Stimulated activated CD8-positive, alpha-beta memory T cell treated with anti-CD3 and anti-CD28 coated beads, Interleukin-15, amount 100 ng/mL, for 48 hours (primary cell): ENCODE measurements at places on chromosomes 7 and 10.

DNA sequence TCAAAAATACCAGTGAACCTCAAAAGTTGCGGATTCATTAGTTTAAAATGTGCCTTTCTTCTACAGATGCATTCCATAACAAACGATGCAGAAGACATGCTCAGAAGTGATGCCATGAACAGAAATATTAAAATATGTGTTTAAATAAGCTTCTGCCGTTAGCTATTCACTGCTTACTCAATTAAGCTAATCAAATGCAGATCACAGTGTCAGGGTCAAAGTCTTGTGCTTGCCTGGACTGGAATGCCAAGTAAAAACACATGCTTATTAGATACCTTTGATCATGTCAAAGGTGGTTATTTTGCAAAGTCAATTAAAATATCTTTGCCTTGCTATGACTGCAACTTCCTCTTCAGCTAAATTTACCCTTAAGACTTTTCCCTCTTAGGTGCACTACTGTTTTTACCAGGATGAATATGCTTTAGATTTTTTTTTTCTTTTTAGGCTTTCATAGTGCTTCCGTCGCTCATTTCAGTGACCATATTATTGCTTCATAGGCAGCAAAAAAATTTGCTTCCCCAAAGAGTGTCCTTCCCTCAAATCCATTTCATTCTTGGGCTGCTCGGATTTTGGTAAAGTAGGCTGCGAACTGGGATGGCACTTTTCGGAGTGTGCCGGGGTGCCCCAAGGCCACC lies 905 bp downstream of the ASB13 start:
- no peak for DNase-seq

GRCh38 chr10:8225187-8225586 lies 170.7 kb downstream of the GATA3 start:
- DNase-seq = no peak

DNA sequence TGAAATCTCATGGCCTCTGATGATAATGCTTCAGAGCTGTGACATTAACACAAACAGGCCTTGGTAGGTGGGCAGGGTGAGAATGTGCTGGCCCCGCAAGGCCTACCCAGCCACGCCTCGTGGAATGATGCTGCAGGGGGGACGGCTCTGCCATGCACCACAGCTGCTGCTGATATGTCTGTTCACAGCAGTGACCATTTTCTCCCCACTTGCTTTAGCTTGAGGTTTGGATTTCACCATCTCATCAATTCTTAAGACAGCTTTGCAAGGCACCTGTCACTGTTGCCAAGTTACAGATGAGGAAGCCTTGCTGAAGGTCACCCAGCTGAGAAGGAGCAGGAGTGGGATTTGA lies 128.3 kb downstream of the PTPN20 start:
- no peak for DNase-seq

- no peak for DNase-seq
Observed at GRCh38 chr7:69696054-69696591, 97.8 kb downstream of the AUTS2 start.

DNA sequence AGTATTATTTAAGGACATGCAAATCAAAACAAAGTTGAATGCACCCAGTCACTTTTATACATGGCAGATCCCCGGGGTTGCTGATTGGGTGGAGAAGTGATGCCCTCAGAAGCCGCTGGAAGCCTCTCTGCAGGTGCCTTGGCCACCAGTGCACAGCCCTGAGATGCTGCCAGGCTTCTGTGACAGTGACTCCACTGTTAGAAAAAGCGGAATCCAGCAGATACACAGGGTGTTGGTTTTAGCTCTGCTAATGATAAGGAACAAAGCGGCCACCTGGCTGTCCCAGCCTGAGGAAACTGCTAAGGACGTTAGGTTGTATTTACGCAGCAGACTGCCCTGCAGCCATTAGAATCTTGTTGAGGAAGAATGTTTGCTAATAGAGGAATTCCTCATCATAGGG lies 47.5 kb downstream of the JAKMIP3 start:
- DNase-seq = no peak

DNA sequence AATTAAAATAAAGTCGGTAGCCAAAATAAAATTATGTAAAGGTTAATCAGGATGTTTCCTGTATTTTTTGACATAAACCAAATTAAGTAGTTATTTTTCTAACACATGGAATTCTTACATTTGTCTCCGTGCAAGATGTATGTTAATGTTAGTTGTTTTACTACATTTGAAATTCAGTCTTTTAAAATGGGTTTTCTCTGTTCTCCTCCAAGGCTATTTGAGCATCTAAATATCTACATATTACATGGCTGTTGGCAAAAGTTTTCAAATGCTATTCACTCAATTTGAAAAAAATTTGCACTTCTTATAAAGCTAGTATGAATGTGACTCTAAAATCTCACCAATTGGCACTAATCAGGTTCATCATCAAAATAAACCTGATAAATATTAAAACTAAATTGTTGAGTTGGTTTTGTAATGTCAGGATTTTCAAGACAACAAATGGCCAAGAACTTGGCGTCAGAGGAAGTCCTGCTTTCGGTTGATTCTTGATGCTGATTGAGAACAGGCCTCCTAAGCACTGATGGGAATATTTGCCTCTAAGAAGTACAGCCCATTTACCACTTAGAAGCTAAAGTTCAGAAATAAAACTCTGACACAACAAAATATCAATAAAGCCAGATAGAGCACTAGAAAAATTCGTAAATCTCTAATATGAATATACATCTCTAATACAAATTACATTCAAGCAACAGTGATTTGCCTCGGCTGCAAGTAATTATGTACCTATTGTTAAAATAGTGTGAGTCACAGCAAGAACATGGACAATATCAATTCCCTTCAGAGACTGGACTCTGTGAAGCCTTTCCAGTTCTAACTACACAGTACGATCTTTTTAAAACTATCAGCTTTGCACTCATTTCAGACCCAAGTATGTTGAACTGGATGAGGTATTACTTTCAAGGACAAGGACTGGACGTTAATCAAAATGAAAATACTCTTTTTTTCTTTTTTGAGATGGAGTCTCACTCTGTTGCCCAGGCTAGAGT lies 733.1 kb upstream of the C7orf33 start:
- no peak for DNase-seq

DNA sequence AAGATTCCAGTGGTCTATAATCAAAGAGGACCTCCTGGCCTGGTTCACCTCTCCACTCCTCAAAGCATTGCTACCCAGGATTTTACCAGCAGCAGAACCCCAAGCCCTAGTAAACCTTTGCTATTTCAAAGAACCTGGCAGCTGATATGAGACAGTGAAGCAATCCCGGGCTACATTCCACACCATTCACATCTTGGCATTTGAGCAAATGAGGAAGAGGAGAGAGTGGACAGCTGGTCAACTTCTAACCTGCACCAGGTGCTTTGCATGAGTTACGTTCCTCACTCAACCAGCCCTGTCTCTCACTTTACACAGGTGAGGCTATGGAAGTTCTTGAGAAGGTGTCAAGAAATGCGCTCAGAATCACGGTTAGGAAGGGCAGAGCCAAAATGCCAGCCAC lies 1.1 kb downstream of the CCDC3 start:
- DNase-seq = no peak

DNA sequence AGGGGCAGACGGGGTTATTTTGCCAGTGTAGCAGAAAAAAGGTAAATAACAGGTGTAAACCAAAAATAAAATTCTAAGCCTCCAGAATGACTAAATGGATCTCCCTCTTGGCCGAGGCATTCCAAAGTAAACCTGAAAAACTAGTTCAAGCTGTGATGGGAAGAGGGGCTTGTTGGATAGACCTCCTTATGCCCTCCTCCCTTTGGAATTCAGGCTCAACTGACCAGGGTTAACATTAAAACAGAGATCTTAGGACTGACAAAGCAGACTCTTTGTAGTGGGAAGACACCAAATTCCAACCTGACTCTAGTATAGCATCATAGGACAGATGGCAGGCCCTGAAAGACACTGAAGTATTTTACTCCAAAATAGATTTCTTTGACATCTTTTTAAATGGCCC lies 113.8 kb upstream of the ITGB1 start:
- no peak for DNase-seq

DNA sequence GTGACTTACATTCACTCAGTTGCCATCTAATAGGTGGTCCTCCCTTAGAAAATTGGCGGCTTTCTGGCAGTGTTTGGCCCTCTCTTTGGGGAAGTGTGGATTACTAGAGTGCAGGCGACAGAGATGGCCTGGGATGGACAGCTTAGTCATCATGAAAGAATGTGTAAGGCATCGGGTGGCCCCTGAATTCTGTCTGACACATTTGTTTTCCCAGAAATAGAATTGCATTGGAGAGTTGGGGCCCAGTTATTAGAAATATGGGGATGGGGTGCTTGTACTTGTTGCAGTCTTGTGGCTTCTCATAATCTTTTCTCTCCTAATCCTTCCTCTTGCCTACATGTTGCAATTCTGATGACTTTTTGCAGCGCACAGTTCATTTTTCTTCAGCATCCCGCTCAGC lies 13.8 kb downstream of the TCF7L2 start:
- DNase-seq = no peak

- DNase-seq = no peak
Observed at GRCh38 chr10:5512881-5513612, 11.7 kb upstream of the CALML3 start.

DNA sequence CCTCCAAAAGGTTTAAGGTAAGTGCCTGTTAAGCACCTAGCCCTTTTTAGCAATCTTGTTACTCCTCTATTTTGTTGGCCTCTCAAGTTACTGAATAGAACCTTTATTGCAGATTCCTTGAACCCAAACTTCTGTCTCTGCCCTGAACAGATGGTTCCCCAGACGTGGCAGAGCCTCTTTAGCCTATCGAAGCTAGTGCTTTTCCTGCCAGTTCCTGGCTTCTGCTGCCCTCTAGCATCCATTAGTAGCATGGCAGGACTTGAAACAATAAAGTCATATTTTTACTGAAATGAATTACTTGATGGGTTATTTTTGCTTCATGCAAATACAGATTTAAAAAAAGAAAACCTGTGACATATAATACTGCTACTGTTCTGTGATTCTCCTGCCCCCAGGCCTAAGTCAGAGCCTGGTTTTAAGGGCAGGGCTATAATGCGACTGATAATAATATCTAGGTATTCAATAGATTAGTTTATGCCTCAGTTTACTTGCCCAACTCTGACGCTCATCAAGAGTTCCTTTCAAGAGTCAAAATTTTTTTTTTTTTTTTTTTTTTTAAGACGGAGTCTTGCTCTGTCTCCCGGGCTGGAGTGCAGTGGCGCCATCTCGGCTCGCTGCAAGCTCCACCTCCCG lies 84.3 kb upstream of the PHF14 start:
- peak; percentile 19 for DNase-seq

GRCh38 chr7:128830231-128831177 lies at the start of gene FLNC:
Gene FLNC, plus strand, starts transcription at chr7:128830406. Its CDS starts 232 bp downstream, at chr7:128830638.
- DNase-seq = no peak

GRCh38 chr10:73529089-73529832 lies 33.4 kb upstream of the PPP3CB start:
- DNase-seq = peak; percentile 4

GRCh38 chr10:14601326-14601725 lies 173.4 kb downstream of the FAM107B start:
- DNase-seq = no peak

DNA sequence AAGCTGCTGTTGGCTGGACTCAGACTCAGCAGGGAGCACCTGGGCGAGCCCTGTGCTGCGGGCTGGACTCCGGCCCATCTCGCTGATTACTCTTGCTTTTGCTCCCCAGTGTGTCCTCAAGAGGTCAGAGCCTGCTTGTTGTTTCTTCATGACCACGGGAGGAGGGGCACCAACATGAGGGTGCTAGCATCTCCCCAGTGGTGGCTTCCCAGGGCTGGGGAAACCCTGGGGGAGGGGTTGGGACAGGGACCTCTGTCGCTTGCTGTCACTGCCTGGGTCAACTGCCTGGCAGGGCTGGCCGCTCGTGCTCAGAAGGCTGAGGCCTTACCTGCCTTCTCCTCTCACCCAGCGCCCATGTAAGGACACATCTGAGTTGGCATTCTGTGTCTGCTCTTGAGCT lies 152.3 kb upstream of the SHH start:
- no peak for DNase-seq

GRCh38 chr7:31782411-31782991 lies 95.5 kb downstream of the PPP1R17 start:
- no peak for DNase-seq

GRCh38 chr7:26151650-26151952 lies 397 bp upstream of the NFE2L3 start:
- DNase-seq = no peak

- DNase-seq = no peak
Observed at GRCh38 chr7:38309555-38309954, 36.1 kb upstream of the TARP start.

DNA sequence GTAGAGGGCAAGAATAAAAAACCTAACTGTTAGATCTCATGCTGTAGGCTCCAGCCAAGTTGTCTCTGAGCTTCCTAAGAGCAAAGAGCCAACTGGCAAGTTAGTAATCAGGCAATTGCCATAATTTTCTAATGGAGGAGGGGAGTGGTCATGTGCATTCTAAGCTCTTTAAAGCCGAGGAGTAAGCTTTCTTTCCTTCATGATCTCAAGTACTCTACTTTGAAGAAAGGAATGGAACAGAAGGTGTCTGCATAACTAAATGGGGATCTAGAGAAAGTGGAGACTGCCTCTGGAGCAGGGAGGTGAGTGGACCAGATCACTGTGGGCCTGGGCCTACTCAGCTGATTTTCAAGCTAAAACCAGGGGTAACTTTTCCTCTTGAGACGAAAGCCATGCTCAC lies 37.7 kb upstream of the TOMM7 start:
- no peak for DNase-seq

GRCh38 chr7:420142-421093 lies 99.2 kb downstream of the PDGFA start:
- no peak for DNase-seq

GRCh38 chr10:96357038-96357620 lies 1.7 kb downstream of the OPALIN start:
- no peak for DNase-seq

- DNase-seq = no peak
Observed at GRCh38 chr10:76981251-76981650, 656.4 kb downstream of the KCNMA1 start.

GRCh38 chr7:96250776-96251361 lies 71.0 kb downstream of the SLC25A13 start:
- no peak for DNase-seq

DNA sequence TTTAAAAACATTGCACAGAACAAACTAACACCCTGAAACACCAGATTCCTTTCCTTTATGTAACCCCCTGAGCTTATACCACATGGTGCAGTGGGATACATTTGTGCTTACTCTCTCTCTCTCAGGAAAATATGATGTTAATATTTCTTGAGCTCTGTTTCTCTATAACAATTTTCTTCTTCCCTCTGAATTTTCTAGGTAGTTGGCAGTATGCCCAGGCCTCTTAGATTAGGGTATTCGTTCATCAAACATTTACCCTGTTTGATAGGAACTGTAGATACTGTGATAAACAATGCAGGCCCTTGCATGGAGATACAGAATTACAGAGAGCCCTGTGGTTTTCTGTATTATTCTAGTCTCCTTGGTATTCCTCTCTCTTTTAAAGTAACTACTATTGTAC lies 567.8 kb downstream of the IPMK start:
- DNase-seq = no peak

GRCh38 chr7:21429786-21430574 lies 2.1 kb downstream of the SP4 start:
- no peak for DNase-seq

DNA sequence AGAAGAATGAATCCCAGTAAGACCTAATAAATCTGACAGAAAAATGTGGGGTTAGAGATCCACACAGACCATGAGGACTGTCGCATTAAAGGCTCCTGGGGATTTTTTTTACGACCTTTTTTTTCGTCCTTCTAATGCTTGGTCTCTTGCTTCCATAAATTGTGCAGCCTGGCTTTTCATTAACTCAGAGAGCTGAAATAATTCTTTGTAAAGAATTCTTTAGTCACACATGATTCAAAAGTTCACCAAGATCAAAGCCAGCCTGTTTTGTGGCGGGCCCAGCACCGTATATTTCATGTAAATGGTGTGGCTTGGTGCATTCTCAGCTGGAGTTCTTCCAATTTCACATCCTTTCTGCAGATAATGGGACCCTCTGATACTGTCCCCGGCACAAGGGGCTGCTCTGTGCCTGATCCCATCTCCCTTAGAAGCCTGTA lies 206.6 kb upstream of the BMPER start:
- DNase-seq = no peak
